ENCODE measurements at places on chromosomes 13 and 19.
A peak's percentile ranks its signal among the peaks of the same experiment; 100 is the strongest.

DNA sequence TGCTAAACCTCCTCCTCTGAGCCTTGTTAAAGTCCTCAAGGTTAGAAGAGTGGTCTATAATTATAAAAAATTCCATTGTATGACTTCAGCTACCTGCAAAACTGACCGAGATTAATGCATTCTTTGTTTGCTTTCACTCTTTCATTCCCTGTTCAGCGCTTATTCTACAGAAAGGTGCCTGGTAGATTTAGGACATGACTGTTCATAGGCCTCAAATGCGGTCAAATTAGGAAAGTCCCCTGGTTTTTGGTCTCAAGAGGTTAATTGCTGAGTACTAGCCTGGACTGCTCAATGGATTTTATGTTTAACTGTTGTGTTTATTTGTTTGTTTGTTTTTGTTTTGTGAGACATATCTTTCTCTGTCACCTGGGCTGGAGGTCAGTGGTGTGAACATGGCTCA lies 35.4 kb downstream of the KL start:
- DNase-seq, result no peak

GRCh38 chr19:40921005-40921897 lies 39.2 kb upstream of the CYP2A7 start:
- no peak for DNase-seq

DNA sequence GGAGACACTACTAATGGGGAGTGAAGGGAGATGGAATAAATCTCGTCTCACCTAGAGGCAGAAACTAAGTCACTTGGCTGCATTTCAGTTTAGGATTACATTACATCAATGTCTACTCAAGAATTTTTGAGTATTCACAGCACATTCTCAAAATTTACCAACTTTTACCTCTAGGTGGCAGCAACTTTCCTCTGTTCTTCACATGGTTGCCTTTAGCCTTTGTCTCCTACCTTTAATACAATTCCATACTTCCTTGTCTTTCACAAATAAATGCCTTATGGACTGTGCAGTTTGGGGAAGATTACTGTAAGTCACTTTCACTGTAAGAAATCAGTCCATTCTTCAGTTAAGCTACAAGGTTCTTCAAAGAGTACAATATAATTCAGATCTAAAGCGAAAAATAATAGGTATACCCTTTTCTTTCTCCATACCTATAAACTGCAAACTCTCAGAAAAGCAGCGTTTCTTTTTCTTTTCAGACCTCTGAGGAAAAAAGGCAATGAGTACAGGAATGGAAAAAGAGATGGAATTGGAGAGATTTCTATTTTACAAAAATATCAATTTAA lies 379.4 kb downstream of the KLF12 start:
- DNase-seq, result peak; percentile 79

DNA sequence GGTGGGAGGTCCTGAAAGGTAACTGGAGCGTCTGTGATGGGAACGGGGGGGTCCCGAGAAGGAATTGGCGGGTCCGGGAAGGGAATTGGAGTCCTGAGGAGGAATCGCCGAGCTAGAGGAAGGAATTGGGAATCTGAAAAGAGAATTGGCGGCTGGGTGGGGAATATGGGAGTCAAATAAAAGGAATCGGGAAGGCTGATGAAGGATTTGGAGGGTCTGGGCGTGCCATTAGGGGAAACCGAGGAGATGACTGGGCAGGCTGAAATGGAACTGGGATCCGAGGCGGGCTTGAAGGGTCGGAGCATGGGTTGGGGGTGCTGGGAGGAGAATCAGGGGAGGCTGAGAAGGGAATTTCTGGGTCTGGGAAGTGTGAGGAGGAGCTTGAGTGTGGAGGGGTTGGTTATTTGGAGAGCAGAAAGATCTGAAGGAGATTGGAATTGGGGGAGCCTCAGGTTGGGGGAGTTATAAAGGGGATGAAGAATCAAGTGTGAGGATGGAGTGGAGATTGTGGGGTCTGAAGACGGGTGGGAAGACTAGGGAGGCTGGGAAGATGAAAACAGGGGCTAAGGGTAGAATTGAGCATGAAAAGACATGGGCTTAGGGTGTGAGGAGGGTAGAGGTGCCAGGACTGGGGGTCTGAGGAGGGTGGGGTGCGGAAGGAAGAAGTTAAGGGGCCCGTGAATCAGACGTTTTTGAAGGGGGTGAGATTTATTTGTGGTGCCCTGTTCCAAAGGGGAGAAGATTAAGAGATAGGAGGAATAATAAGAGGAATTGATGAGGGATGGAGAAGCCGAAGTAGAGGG lies 718 bp downstream of the ACTN4 start:
- DNase-seq, result no peak

DNA sequence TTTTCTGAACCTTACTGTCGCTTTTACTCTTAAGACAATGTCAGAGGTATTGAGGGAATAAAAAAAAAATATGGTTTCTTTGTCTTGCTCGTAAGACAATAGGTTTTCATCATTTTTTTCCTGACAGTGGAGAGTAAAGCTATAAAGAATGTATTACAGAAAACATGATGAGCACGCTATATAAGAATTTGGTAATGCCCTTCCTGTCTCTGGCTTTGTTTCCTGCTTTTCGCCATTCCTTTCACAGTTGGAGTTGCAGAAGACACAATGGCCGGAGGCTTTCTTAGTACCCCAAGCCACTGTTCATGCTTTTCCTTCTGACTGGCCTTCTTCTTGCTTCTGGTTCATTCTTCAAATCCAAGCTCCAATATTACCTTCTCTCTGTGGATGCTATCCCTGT lies 101.0 kb upstream of the DACH1 start:
- no peak for DNase-seq

DNA sequence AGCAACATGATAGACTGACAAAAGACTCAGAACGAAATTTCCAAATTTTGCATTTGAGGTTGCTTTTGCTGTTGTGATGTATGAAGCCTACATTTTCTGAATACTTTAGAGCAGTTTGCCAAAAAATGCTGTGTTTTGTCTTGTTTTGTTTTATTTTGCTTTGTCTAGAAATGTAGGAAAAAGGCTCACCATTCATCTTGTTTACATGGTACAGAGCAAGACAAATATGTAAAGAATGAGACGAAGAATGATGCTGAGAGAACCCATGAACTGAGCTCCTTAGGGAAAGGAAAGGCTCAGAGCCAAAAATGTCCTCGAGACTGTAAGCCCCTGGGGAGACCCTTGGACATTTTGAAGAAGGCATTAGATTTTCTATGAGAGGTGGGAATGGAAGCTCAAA lies 6.8 kb upstream of the SPART start:
- DNase-seq, result no peak

- peak; percentile 61 for DNase-seq
Observed at GRCh38 chr19:48963371-48964204, 1.5 kb upstream of the FTL start.

GRCh38 chr19:11268783-11269267 lies 6.5 kb upstream of the DOCK6 start:
- no peak for DNase-seq

GRCh38 chr19:34505321-34506025 lies 23.9 kb downstream of the WTIP start:
- DNase-seq, result no peak

GRCh38 chr19:52331757-52332156 lies 4.3 kb upstream of the ZNF610 start:
- DNase-seq, result no peak

- DNase-seq, result peak; percentile 86
Observed at GRCh38 chr13:41060082-41060723, 1.1 kb upstream of the WBP4 start.

DNA sequence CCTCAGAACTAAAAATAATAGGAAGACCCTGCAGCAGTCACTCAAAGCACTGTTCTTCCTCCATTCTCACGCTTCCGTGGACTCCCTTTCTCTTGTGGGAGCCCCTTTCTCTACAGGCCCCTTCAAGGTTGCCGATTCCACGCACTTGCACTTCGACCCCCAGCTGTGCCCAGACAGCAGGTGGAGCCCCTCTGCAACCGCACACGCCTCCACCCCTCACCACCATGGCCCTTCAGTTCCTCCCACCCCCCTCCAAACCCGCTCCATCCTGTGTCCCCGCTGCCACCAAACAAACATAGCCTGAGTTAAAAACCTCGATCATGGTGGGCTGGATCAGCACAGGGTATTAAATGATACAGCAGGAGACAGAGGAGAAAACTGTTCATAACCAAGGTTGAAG lies 102.6 kb downstream of the STK24 start:
- DNase-seq, result no peak

DNA sequence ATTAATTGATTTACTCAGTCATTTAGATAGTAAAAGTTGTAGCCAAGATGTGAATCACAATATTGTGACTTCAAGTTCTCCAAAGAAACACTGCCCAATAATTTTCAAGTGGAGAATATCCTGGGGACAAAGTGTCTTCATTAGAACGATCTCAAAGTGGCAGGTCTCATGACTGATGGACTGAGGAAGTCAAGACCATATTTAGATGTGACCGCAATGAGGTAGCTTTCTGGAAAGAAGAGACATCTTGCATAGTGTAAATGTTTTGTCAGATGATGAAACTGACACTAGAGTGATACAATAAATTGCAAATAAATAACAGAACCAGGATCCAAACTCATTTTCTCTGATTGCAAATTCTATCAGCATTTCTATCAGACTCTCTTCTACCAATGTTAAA lies 1476.9 kb downstream of the EFNB2 start:
- no peak for DNase-seq

- DNase-seq, result no peak
Observed at GRCh38 chr13:49220036-49220855, at the start of gene MLNR. TSS of gene MLNR (plus strand) at chr13:49220338. CDS start at chr13:49220338, 0 bp downstream.

GRCh38 chr13:52665325-52665724 lies 12.7 kb downstream of the SUGT1 start:
- peak; percentile 3 for DNase-seq

GRCh38 chr19:34316741-34317301 lies 48.2 kb upstream of the GPI start:
- no peak for DNase-seq

DNA sequence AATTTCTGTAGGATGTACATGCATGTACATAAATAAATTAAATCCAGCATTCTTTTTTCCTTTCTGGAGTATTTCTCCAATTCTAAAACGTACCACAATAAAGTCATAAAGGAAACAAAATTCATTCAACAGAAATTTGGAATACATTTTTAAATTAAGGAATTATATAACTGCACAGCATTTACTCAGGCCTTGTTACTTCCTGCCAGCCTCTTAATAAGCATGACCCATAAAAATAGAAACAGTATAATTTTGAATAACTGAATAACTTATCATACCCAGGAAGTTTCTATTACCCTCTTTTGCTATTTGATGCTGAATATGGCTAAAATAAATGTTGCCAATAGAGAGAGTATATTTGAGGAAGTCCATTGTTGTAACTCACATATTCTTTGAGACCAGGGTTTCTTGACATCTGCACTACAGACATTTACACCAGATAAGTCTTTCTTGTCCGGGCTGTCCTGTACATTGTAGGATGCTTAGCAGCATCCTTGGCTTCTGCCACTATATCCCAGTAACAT lies 178.2 kb downstream of the KLF12 start:
- no peak for DNase-seq

DNA sequence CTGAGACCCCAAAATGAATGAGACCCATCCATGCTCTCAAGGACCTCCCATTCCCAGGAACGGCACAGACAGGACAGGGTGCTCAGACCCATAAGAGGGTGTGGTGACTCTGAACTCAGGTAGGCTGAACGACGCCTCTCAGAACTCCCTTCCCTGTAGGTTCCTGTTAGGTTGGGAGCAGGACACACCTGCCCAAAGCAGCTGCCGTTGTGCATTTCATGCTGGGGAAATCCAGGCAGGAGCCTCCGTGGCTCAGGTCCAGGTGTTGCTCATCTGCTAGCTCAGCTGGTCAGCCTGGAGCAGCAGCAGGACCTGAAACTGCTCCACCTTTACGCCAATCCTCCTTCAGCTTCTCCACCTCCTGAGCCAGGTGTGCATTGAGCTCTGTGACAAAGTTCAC lies 19.1 kb upstream of the TEX101 start:
- no peak for DNase-seq

All from midbrain (tissue), 1 donor.